ENCODE measurements at places on chromosomes 2 and 18.

- DNase-seq: peak; percentile 73
- H3K27ac ChIP-seq: peak overlapping the region; percentile 62
- no peaks in the 10 kb centered on the region for H3K36me3 ChIP-seq
- no peaks in the 10 kb centered on the region for H3K27me3 ChIP-seq
- H3K4me1 ChIP-seq: peaks cover 26% of the 10 kb centered on the region
Observed at GRCh38 chr2:33238111-33238510, 238.3 kb upstream of the RASGRP3 start.

DNA sequence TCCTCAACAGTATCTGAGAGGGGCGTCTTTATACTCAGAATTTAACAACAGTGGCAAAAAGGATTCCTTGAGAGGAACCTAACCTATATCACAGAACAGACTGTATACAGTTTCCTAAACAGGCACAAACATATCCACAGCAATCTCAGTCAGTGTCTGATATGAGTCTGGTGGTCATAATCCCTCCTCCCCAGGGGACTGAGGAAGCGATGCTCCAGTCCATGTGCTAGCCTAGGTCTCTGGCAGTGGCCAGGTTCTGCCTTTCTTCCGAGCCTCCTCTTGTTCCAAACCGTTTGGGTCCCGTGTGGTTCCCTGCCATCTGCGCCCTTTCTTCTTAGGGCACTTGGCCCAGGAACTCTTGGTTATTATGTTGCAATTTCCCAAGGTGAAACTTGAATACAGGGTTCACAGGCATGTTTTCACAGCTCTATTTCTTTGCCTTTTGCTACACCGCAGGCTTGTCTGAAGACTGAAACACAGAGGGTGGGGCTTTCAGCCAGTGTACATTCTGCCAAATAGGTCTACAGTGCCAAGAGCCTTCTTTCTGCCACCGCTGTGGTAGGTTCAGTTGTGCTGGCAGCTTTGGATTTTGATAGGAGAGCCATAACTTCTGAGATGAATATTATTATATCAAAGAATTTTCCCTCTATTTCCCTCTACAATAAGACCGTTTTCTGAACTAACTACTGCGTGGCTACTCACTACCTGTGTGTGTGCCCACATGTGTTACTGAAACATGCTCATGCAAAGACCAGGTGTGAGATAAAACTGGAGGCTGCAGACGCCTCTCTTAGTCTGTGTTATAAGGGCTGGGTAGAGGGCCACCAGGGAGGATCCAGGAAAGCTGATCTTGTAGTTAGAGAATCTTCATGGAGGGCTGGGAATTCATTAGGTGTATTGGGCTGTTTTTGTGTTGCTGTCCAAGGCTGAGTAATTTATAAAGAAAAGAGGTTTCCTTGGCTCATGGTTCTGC, 75.0 kb upstream of the HAAO start:
- no peaks in the 10 kb centered on the region for H3K4me1 ChIP-seq
- H3K27me3 ChIP-seq: no peaks in the 10 kb centered on the region
- H3K27ac ChIP-seq: no peak overlapping the region
- H3K4me3 ChIP-seq: no peak overlapping the region
- no peak for DNase-seq

DNA sequence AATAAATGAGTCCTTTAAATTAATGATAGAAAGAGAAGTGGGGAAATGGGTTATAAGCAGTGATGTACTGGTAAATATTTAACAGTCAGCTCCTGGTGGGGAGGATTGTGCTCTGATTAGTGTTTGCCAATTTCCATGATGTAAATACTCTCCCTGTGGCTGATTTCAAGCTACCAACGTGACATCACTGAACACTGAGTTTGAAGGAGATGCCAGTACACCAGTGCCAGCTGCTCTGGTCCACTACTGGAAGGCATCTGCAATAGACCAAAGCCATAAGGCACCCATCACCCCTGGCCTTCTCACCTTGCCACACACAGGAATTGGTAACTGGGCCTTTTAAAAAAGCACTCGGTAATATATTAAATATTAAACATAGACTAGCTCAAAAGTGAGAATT, 77.7 kb downstream of the TGOLN2 start:
- no peak for DNase-seq
- no peak overlapping the region for H3K4me3 ChIP-seq
- no peaks in the 10 kb centered on the region for H3K27me3 ChIP-seq
- no peaks in the 10 kb centered on the region for H3K36me3 ChIP-seq
- H3K4me1 ChIP-seq: peaks cover 18% of the 10 kb centered on the region

- no peaks in the 10 kb centered on the region for H3K36me3 ChIP-seq
- DNase-seq: peak; percentile 20
- H3K4me1 ChIP-seq: peaks cover 22% of the 10 kb centered on the region
Observed at GRCh38 chr2:190637903-190638618, 10.8 kb upstream of the NAB1 start.

- peak; percentile 47 for DNase-seq
- no peak within 1 kb of the TSS for H3K27ac ChIP-seq
- H3K27me3 ChIP-seq: peaks cover 54% of the 10 kb centered on the region
Observed at GRCh38 chr2:75199428-75200011, at the start of gene TACR1. TSS of gene TACR1 (minus strand) at chr2:75199520. CDS start at chr2:75198934, 586 bp downstream.
